ENCODE measurements at places on chromosomes 1 and 21.

- DNase-seq: no peak
Observed at GRCh38 chr1:23816906-23817305, 8.3 kb downstream of the HMGCL start.

- DNase-seq: no peak
Observed at GRCh38 chr1:53410701-53411100, 48.5 kb upstream of the DMRTB1 start.

DNA sequence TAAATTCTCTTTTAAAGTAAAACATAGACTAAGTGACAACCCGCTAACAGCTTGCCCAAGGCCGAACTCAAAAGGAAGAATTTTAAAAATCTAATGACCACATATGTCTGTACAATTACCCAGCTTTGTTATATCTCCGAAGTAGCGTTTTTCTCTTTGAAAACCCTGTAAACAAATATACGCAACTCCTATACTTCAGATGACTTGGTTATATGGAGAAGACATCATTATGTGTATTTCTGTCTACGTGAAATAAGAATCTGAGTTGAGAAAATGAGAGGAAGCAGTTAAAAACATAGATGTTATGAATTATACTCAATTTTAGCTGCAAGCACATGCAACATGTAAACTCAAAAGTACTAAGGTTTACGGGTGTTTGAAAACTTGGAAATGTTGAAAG, 2.0 kb downstream of the PBX1 start:
- no peak for DNase-seq

GRCh38 chr21:34100790-34101189, 27.4 kb downstream of the MRPS6 start:
- DNase-seq: no peak

GRCh38 chr21:31869750-31870149, 3.1 kb upstream of the HUNK start:
- no peak for DNase-seq

GRCh38 chr1:219358080-219358479, 184.4 kb downstream of the LYPLAL1 start:
- DNase-seq: no peak

DNA sequence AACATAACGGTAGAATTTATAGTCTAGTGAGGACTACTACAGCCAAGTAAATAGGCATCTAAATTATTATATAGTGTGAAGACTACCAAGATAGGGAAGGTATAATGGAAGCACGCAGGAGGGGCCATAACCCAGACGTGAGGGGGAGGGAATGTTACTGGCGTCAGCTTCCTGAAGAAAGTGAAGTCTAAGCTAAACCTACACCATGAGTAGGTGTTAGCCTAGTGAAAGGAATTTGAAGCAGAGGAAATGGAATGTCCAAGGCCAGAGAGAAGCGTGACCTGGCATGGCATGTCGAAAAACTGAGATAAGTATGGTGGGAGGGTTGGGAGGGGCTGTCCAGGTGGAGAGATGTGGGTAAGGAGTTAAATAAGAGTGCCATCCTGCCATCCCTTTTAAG, 140.5 kb downstream of the SLC44A5 start:
- no peak for DNase-seq

GRCh38 chr1:248686815-248687214, 15.8 kb downstream of the OR14I1 start:
- no peak for DNase-seq

DNA sequence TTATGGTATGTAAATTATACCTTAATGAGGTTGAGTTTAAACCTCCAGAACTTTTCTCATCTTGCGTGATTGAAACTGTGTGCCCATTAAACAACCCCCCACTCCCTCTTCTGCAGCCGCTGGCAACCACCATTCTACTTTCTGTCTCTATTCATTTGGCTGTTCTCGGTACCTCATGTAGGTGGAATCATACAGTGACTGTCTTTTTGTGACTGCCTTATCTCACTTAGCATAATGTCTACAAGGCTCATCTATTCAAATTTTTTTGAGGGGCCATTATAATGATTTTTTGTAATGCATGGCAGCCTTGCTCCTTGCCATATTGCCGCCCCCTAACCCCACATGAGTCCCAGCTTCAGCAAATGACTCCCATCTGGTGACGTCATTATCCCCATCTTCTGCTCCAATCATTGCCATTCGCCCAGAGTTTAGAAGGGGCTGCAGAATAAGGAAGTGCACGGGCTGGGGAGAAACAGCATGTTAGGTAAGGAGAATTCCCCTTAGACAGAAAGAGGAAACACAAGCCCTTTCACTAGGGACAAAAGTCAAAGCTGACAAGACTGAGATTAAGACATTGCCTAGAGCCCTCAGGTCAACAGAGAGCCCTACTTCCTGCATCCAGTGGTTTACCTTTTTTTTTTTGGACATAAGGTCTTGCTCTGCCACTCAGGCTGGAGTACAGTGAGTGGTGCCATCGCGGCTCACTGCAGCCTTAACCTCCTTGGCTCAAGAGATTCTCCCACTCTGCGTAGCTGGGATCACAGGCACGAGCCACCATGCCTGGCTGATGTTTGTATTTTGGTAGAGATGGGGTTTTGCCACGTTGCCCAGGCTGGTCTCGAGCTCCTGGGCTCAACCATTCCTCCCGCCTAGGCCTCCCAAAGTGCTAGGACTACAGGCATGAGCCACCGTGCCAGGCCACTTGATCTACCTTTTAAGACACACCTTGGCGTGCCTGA, 78.4 kb upstream of the ERRFI1 start:
- DNase-seq: no peak

- no peak for DNase-seq
Observed at GRCh38 chr1:33918368-33918767, 54.5 kb downstream of the HMGB4 start.

DNA sequence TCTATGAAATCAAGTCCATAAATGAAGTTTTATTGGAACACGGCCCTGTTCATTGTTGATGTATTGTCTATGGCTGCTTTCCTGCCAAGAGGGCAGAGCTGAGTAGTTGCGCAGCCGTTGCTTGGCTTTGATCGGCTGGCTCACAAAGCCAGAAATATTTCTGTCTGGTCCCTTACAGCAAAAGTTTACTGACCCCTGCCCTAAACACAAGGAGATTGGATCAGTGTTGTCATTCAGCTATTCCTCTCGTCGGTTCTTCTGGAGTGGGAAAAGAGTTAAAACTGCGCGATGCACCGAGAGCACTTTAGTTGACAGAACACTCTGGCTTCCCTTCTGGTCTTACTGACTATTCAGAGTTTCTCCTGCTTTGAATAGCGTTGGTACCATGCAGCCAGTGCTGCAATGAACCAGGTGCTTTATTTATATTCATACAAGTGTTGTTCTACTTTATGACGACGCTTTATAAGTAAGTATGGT, 868 bp downstream of the ZBTB40 start:
- DNase-seq: peak; percentile 22

- no peak for DNase-seq
Observed at GRCh38 chr1:214943054-214943453, 139.5 kb upstream of the KCNK2 start.

DNA sequence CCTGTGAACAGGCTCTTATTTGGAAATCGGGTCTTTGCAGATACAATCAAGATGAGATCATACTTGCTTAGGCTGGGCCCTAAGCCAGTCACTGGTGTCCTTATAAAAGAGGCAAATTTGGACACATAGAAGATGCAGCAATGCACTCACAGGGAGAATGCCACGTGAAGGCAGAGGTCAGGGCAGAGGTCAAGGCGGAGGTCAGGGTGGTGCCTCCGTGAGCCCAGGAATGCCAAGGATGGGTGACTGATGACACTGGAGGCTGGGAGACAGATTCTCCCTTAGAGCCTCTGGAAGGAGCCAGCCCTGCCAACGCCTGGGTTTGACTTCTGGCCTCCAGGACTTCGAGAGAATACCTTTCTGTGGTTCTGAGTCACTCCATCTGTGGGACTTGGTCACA, 22.8 kb upstream of the C1orf174 start:
- no peak for DNase-seq

GRCh38 chr1:157419845-157420542, 132.3 kb downstream of the FCRL5 start:
- no peak for DNase-seq

DNA sequence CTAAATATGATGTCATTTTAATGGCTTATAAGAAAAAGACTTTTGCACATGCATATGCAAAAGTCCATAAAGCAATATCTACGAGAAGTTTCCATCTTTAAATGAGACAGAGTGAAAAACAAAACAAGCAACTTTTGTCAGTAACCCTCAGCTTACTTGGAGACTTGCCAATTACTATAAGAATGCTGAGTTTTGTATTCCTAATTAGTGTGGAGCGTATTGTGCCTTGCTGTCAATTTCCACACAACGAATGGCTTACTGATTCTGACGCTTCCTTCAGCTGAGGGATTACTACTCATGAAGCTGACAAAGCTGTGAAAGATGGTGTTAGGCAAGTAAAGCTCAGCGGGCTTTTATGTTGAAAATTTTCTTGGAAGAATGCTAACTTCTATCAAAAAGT, 440.4 kb upstream of the ADAMTS5 start:
- no peak for DNase-seq

- no peak for DNase-seq
Observed at GRCh38 chr1:166165661-166166328, 1.0 kb downstream of the FAM78B start.

GRCh38 chr1:38076455-38076854, 29.9 kb upstream of the POU3F1 start:
- no peak for DNase-seq

GRCh38 chr1:156586323-156586722, 5.3 kb upstream of the NAXE start:
- DNase-seq: no peak

DNA sequence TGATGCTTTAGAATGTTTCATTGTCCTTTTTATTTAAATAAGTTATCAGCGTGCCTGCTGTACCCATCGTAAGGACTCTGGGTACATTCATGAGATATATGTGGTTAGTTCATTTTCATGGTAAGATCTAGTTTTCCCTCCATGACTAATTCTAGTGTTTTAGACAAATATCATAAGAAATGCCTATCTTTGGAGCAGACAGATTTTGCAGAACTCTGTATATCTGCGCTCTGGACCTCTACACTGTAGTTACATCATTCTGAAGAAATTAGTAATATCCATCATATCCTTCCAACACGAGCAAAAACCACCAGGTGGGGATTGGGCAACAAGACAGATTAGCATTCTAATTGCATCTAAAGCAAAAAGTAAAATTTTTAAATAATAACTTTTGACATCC, 499.2 kb downstream of the SETD4 start:
- DNase-seq: no peak

GRCh38 chr1:227401562-227402342, 83.5 kb upstream of the CDC42BPA start:
- DNase-seq: no peak

DNA sequence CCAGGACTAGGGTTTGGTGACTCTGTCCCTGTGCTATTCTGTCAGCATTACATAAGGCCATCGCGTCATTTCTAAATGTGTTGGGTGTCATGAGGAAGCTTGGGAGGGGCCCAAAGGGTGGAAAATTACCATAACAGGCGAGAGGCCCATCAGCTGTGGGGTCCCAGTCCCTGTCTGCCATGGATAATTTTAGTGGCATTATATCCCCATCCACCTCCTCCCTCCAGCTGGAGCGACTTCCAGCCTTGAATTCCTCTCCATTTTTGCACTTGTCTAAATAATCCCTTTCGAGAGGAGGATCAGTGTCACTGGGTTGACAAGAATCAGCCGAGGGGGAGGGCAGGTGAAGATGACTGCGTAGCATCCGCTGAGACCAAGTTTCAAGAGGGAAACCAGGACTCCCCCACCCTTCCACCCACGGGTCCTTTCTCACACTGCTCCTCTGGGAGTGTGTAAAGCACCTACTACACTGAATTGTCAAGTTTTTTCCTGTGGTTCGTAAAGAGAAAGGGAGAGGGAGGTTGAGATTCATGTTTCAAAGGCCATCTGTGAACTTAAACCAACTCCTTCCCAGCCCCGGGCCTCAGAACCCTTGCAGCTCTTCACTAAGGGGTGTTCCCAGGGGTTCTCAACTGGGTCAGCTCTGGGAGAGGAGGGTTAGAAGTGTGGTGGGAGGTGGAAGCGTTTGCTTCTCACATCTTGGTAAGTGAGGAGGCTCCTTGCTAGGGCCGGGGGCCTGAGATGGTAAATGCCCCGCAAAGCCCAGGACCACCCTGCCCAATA, 29.2 kb downstream of the VASH2 start:
- no peak for DNase-seq

DNA sequence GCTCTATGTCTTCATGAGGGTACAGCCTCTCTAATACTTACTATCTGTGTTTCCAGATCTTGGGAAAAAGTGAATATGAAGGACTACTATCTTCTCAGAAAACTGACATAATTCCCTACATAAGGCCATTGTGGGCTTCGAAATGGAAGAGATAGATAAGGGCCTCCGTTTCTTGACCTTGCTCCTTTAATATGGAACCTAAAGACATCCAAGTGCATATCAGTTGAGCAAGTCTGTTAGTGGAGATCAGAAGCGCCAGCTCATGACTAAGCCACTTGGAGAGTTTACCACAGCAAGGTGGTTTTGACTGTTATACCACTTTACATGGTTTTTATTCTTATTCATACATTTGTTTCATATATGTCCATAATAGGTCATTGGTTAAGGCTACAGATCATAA, 35.3 kb upstream of the FCER1A start:
- DNase-seq: no peak

Measured in hepatic stellate cell (primary cell).